ENCODE measurements at places on chromosomes 1 and 21. TPM values are rescaled to one million over a fixed set of nuclear protein-coding genes. Genes with fewer than 3 reads are reported as not detected.

DNA sequence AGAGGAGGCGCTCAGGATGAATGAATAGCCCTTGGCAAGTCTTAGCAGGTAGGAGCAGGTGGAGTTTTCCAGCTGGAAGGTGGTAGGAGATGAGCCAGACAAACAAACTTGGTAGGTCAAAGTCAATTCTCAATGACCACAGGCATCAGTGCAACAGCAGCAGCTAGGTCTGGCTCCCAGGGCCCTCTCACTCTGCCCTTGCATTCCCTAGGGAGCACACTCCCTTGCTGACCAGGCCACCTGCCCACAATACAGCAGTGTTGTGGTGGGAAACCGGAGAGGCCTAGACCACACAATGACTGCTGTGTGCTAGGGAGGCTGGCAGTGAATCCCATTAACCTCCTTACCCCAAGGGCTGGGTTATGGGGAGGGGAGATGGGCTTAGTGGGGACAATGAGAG is 13.0 kb upstream of the PAQR6 start:
- no peak overlapping the region for H3K27ac ChIP-seq
- no peak overlapping the region for H3K4me3 ChIP-seq
- peaks cover 49% of the 10 kb centered on the region for H3K36me3 ChIP-seq
- H3K4me1 ChIP-seq = no peaks in the 10 kb centered on the region
- DNase-seq = no peak

The PCP4 gene
- total RNA-seq = not detected

The AMY2A gene
- total RNA-seq = 0.35 TPM

The LMNA gene
- total RNA-seq = 188 TPM

GRCh38 chr1:16218014-16218673 is 5.7 kb upstream of the ARHGEF19 start:
- no peak for DNase-seq
- peaks cover 5% of the 10 kb centered on the region for H3K4me1 ChIP-seq
- H3K27ac ChIP-seq = no peak overlapping the region
- H3K36me3 ChIP-seq = no peaks in the 10 kb centered on the region
- no peak overlapping the region for H3K4me3 ChIP-seq
- H3K27me3 ChIP-seq = no peaks in the 10 kb centered on the region

DNA sequence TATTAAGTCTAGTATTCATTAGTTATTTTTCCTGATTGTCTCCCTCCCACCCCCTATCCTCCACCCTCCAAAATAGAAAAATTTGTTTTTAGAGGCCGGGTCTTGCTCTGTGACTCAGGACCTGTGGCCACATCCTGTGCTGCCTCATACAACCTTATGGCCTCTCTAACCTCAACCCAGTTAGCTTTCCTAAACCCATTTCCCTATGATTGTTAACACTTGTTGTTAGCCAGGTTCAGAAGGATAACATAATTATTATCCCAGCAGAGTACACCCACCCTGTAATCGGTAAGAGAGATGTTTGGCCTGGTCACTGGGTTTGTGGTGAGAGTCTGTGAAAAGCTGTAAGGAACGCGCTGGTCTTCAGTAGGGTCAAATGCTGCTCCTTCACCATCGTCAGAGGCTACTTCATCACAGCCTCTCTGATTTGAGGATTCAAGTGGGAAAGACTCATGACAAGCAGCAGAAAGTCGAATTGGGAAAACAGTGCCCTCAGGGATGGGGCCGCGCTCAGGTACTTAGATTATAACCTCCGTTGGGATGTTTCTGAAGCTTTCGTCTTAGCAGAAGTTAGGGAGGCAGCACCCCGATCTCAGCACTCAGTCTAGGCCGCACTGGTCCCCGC is 35.9 kb upstream of the HMGN1 start:
- DNase-seq = no peak
- H3K4me3 ChIP-seq = no peak overlapping the region
- no peaks in the 10 kb centered on the region for H3K27me3 ChIP-seq
- H3K36me3 ChIP-seq = no peaks in the 10 kb centered on the region
- peaks cover 13% of the 10 kb centered on the region for H3K4me1 ChIP-seq

GRCh38 chr21:25970254-25970930 is 200.2 kb downstream of the APP start:
- H3K4me3 ChIP-seq = no peak overlapping the region
- DNase-seq = no peak
- H3K36me3 ChIP-seq = no peaks in the 10 kb centered on the region
- H3K27me3 ChIP-seq = no peaks in the 10 kb centered on the region
